Stimulated activated naive CD4-positive, alpha-beta T cell (primary cell): ENCODE measurements at places on chromosomes 16 and 17.
A peak's percentile ranks its signal among the peaks of the same experiment; 100 is the strongest.

GRCh38 chr17:77742579-77742978 is 215.9 kb upstream of the TNRC6C start:
- no peak for DNase-seq

GRCh38 chr17:83019376-83019775 is 60.0 kb upstream of the METRNL start:
- DNase-seq: no peak

- DNase-seq: no peak
Observed at GRCh38 chr17:34539881-34540280, 39.5 kb upstream of the TMEM132E start.

DNA sequence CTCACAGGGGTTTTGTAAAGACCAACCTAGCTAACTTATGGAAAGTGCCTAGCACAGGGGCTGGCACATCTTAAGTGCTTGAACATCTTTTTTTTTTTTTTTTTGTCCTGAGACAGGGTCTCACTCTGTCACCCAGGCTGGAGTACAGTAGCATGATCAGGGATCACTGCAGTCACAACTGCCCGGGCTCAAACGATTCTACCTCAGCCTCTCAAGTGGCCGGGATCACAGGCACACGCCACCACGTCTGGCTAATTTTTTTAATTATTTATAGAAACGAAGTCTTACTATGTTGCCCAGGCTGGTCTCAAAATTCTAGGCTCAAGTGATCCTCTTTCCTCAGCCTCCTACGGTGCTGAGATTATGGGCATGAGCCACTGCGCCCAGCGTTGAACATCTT is 1.3 kb downstream of the LYRM9 start:
- no peak for DNase-seq

DNA sequence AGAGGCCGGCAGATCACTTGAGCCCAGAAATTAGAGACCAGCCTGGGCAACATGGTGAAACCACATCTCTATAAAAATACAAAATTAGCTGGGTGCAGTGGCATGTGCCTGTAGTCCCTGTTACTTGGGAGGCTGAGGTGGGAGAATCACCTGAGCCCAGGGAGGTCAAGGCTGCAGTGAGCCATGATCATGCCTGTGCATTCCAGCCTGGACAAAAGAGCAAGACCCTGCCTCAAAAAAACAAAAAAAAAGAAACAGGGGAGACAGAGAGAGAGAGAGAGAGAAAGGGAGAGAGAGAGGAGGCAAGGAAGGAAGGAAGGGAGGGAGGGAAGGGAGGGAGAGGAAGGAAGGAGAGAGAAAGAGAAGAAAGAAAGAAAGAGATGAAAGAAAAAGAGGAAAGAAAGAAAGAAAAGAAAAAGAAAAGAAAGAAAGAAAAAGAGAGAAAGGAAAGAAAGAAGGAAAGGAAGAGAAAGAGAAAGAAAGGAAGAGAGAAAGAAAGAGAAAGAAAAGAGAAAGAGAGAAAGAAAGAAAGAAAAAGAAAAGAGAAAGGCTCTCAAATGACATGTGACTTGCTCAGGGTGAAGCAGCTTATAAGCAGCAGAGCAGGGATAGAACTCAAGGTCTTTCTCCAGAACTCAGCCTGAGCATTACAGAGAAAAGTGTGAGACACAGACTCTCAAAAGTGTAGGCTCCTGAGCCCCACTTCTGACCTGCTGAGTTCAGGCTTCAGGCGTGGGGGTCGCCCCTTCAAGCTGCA is 15.5 kb downstream of the CX3CL1 start:
- no peak for DNase-seq

DNA sequence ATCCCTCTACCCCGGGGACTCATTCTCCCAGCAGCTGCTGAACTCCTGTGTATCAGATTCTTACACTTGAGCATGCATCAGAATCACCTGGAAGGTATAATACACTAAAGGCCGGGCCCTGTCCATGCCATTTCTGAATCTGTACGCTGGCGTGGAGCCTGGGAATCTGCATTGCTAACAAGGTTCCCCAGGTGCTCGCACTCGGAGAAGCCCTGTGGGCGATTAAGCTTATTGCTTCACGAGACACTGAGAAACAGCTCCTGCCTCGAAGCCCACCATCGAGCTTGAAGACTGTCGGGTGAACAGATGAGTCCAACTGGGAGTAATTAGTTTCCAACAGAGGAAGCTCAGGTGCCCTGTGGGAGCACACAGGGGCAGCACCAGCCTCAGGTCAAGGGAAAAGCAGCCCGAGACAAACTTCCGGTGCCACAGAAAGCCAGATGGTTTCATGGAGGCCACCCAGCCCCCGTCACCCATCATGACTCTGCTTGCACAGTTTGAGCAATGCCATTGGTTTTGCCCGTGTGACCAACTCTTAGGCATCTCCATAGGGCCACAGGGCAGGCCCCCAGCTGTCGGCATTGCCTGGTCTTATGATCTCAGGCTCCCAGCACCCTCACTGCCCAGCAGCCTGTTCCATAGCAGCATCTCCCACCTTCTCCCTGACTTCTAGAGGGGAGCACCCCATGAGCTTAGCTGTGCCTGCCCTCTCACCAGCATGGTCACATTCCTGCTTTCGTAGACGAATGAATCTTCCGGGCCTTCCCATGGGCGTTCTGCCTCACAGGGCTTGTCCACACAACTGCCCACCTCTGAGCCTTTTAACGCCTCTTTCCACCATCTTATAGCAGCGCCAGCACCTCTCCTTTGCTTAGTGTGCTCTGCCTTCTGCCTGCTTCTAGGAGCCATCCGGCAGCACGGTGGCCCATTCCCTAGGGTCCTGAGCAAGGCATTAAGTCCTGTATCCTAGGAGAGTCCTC is 10.9 kb downstream of the CTRB2 start:
- DNase-seq: no peak

- DNase-seq: no peak
Observed at GRCh38 chr16:71338632-71339031, 19.9 kb upstream of the CALB2 start.

DNA sequence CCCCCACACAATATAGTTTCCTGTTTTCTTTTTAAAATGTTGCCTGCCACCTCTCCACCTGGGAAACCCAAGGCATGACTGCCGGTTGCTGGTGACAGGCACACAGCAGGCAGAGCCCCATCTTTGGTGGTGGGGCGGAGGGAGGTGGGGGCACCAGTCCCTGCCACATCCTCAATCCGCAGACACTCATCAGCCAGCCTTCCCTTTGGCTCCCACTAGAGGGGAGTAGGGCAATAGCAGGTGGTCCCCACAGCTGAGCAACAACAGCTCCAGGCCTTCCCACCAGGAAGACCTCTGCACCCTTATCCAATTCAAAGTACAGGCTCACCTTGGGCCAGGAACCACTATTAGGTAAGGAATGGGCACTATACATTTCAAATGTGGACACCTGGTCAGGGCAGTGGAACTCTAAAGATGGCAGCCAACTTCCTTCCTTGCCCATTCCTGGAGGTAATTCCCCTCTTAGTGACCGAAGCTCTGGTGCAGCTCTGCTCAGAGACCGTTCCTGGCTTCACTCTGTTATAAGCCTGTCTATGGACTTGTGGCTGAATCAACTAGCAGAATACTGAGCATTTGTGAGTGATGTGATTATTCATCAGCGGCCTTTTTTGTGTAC is 13.9 kb downstream of the RECQL5 start:
- peak; percentile 18 for DNase-seq

DNA sequence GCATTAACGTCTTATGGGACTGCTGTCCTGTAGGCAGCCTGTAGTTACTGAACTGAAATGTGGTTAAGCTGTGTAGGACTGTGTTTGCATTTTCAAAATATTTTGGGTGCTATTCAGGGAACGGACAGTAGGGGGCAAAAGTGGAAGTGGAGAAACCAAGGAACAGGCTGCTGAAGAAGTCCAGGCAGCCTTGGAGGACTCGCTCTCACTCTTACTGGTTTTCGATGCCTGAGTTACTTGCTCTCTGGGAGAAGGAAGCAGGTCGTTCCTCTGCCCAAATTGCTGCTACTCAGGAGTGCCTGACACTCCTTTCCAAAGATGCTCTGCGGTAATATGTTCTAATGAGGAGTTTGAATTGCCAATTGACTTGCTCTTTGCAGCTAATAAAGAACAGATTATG is 64.5 kb upstream of the RBFOX1 start:
- DNase-seq: no peak

- no peak for DNase-seq
Observed at GRCh38 chr16:53958341-53958880, 254.5 kb downstream of the FTO start.

GRCh38 chr17:81428516-81428915 is 33.3 kb downstream of the BAHCC1 start:
- no peak for DNase-seq

DNA sequence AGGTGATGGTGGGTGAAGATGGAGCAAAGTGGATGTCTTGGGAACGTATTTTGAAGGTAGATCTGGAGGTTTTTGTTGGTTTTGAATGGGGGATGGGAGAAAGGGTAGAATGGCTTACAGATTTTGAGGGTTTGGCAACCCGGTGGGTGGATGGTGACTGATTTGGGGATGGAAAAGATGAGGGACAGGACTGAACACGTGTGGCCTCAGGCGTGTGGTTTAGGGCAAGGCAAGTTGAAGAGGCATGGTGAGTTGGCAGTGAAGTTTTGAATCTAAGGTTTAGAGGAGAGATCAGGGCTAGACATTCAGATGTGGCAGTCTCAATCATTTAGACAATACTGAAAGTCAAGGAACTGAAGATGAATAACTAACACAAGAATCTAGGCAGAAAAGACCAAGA is 5.0 kb upstream of the DCTPP1 start:
- no peak for DNase-seq

DNA sequence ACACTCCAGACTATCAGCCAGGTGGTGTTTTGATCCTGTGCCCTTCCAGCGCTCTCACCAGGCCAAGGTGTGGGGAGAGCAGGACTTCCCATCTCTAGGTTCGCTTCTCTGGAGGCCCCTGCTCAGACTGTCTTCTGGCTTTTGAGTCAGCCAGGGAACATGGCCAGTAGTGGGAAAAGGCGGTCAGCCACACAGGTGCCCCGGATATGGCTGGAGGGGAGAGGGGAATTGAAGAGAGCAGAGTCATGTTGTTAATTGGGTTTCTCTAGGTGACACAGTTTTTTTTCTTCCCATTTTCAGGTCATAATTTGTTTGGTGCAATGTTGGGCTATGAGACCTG is 1.5 kb downstream of the MINK1 start:
- DNase-seq: no peak

DNA sequence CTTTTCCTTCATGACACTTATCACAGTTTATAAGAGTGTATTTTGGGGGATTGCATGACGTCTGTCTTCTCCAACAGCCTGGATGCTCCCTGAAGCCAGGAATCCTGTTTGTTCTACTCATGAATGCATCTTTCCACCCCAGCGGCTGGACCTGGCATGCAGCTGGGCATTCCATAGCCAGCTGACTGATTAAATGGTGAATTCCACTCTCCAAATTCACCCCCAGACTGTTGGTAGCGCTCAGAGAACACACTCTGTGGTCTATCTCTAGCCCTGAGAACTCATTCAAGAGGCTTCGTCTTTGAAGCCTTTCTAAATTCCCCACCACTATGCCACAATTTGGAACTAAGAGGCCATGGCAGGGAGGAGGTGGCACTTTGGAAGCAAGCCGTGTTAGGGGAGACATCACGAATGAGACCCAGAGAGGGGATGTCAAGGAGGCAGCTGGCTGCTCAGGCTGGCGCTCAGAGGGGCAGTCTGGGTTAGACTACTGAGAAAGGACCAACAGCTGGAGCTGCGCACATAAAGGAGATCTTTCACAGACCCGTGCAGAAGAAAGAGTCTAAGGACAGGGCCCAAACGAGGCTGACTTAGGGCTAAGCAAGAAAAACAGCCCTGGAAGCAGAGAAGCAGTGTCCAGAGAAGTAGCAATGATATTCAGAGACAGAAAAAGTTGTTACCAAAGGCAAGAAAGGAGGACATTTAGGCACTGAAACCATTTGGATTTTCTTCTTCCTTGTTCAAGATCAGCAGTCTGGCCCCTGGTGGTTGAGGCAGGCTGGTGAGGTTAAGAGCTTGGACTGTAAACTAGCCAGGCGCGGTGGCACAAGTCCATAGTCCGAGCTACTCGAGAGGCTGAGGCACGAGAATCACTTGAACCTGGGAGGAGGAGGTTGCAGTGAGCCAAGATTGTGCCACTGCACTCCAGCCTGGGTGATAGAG is 42.4 kb upstream of the ZNF629 start:
- no peak for DNase-seq

- no peak for DNase-seq
Observed at GRCh38 chr17:77228241-77228752, 87.5 kb downstream of the SEC14L1 start.

DNA sequence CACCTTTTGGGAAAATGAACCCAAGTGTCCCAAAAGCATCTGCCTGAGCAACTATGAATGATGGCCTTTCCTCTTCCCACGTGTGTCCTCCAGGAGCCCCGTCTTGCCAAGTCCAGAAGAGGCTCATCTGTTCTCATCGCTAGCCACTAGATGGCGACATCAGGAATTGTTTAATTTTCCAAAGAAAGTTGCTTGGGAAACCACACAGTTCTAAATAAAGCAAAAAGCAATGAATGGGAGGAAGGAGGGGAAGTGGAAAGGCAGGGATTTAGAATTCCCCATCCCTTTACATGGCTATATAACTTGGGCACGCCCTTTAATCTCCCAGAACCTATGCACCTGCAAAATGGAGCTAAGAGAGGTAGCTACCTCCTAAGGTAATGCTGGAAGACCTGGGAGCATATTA is 9.0 kb upstream of the CDH5 start:
- DNase-seq: no peak

DNA sequence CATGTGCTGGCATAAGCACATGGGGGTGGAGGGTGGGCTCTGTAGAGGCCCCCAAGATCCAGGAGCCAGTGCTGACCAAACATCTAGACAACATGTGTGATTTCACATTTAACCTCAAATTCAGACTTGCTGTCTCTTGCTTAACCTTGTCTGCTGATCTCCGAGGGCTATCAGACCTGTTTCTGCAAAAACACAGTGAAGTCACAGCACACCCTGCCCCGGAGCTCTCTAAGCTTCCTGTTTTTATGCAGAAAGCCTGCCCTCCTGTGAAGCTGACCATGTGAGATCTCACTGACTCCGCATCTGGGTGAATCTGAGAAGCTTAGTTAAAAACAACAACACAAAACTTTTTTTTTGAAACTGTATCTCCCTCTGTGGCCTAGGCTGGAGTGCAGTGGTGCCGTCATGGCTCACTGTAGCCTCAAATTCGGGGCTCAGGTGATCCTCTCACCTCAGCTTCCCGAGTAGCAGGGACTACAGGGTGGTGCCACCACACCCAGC is 6.6 kb upstream of the DPEP2 start:
- no peak for DNase-seq

- DNase-seq: no peak
Observed at GRCh38 chr16:10520869-10521578, 59.4 kb downstream of the EMP2 start.

DNA sequence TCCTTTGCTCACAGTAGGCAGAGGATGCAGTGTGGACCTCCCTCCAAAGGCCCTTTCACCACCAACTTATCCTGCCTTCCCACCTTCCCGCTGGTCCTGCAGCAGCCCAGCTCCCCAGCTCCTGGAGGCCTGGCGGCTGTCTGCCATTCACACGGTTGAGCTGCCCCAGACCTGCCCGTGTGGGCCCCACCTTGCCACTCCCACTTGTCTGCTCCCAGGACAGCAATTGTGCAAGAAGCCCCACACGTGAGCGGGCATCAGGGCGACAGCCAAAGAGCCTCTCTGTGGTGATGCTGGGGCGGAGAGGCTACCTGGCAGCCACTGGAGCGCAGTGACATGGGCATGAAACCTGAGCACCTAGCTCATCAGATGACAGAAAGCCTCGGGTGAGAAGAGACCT is 248.6 kb upstream of the MAF start:
- DNase-seq: no peak
